ENCODE measurements at places on chromosomes 11 and 22.

DNA sequence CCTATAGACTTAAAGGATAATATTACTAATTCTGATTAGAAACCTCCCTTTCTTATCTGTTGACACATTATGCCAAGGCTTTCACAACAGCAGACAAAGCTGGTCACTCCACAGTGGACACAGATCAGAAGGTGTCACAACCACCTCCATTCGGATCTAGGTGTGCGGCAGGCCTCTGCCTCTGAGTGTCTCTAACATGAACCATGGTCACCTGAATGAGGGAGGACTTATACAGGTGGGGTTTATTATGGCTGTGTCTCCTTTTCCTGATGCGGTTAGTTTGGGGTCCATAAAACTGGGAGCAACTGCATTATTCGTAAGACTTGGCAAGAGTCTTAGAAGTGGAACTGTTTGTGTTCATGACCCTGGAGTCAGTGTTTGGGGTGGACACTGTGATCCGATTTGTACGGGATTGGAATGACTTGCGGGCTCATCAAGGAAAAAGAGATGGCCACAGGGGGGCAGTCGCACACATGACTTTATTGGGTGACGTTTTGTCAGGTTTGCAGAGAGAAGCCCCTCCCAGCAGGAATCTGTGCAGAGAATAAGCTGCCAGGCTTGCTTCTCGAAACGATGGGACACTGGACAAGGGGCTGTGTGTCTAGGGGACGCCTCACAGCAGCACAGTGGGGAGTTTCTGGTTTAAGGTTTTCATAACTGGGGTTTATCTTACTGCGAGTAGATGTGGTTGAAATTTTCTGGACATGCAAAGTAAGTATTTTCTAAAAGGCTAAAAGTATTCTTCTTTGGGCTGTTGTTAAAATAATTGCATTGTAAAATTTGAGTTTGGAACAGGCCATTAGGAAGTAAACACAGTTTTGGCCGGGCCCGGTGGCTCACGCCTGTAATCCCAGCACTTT is 90.6 kb downstream of the GAB4 start:
- DNase-seq, result peak; percentile 16

GRCh38 chr22:38973289-38974169 is 8.6 kb upstream of the APOBEC3B start:
- DNase-seq, result no peak

DNA sequence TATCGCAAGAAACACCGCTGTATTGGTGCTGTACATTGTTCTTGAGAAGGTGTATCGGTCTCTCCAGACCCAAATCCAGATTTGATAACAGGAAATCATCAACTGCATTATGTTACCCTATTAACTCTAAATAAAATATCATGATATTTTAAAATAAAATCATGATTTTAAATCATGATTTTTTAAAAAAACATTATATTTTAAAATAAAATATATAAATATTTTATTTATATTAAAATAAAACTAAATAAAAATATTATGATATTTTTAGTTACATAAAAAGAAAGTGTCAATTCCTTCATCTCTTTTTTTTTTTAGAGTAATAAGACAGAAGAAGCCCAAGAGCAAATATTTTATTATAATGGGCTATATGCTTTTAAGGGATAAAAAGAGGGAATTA is 27.6 kb downstream of the RBMXL2 start:
- DNase-seq, result no peak

DNA sequence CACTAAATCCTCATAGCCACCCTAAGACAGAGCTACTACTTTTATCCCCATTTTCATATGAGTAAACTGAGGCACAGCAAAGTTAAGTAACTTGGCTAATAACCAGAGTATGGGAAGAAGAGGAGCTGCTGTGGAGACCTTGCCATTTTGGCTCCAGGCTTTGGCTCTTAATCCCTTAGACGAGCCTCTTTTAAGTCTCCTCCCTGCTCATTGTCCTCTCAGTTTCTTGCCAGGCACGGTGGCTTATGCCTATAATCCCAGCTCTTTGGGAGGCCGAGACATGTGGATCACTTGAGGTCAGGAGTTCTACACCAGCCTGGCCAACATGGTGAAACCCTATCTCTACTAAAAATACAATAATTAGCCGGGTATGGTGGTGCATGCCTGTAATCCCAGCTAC is 78.6 kb downstream of the PRR5L start:
- DNase-seq, result no peak

DNA sequence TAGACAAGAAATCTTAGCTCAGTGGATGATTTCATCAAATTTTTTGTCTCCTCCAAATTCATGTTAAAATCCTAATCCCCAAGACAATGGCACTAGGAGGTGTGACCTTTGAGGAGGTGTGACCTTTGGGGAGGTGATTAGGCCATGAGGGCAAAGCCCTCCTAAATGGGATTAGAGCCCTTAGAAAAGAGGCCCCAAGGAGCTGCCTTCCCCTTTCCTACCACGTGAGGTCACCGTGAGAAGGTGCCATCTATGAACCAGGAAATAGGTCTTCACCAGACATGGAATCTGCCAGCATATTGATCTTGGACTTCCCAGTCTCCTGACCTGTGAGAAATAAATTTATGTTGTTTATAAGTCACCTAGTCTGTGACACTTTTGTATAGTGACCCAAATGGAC is 138.7 kb downstream of the TRIM29 start:
- no peak for DNase-seq

GRCh38 chr22:27381960-27382742 is 419.4 kb downstream of the MN1 start:
- no peak for DNase-seq
